ENCODE measurements at places on chromosomes 11 and 22. TPM values are rescaled to one million over a fixed set of nuclear protein-coding genes. Genes with fewer than 3 reads are reported as not detected.

LRRC32 gene
- total RNA-seq: 10.9 TPM

- H3K36me3 ChIP-seq: no peaks in the 10 kb centered on the region
- no peak overlapping the region for H3K27ac ChIP-seq
- no peaks in the 10 kb centered on the region for H3K27me3 ChIP-seq
- H3K4me3 ChIP-seq: no peak overlapping the region
- DNase-seq: no peak
- H3K4me1 ChIP-seq: peaks cover 7% of the 10 kb centered on the region
Measured at GRCh38 chr11:131686836-131687235, 316.4 kb downstream of the NTM start.

SMIM35 gene
- not detected for total RNA-seq

RRP7A gene
- total RNA-seq: 20.0 TPM

GRCh38 chr22:42317008-42317407 lies 46.6 kb upstream of the TCF20 start:
- H3K36me3 ChIP-seq: no peaks in the 10 kb centered on the region
- no peaks in the 10 kb centered on the region for H3K27me3 ChIP-seq
- peak overlapping the region; percentile 75 for H3K27ac ChIP-seq
- H3K4me1 ChIP-seq: no peaks in the 10 kb centered on the region
- peak; percentile 87 for DNase-seq
- H3K4me3 ChIP-seq: no peak overlapping the region

PHLDA2 gene
- total RNA-seq: not detected

DNA sequence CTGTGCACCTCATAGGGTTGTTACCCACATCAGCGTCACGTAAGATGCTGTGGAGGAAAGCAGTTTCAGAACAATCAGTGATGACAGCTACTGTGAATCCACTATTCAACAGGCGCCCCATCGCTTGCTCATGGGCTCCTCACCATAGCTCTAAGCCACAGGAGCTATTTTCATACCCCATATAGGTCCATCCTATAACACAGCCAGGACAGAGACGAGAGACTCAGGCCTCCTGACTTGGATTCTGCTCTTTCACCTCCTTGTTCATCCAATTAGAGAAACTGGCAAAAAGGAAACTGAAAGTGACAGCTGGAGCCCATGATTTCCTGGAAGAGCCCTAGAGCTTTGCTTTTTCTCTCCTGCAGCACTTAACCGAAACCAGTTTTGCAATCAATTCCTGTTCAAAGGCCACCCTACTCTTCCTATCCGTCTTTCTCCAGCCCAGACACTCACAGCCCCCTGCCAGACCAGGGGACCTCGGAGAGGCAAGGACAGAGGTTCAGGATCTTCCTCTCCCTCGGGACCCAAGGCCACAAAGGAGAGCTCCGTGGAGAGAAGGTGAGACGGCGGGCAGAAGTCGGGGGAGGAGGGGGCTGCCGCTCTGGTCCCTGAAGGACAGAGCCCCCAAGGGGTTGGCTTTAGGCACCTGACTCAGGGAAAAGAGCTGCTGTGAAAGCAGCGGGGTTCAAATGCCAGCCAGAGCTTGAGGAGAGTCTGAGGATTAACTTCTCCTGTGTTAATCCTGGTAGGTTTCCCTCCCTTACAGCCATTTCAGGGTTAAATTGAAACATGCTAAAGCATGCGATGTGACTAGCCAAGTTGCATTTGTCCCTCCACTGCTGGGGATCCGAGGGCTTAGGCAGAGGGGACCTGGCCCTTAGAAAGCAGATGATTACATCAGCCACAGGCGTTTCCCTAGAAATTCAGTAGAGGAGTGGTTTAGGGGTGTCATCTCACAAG lies at the start of gene APOL6:
TSS of gene APOL6 (plus strand) at position 381 of the 960 bp plus-strand sequence. CDS start 7,980 bp downstream, outside the sequence.
- H3K4me3 ChIP-seq: peak within 1 kb of the TSS; percentile 74
- no peaks in the 10 kb centered on the region for H3K36me3 ChIP-seq
- H3K27ac ChIP-seq: peak within 1 kb of the TSS; percentile 85
- H3K4me1 ChIP-seq: no peaks in the 10 kb centered on the region
- peak; percentile 74 for DNase-seq

DNA sequence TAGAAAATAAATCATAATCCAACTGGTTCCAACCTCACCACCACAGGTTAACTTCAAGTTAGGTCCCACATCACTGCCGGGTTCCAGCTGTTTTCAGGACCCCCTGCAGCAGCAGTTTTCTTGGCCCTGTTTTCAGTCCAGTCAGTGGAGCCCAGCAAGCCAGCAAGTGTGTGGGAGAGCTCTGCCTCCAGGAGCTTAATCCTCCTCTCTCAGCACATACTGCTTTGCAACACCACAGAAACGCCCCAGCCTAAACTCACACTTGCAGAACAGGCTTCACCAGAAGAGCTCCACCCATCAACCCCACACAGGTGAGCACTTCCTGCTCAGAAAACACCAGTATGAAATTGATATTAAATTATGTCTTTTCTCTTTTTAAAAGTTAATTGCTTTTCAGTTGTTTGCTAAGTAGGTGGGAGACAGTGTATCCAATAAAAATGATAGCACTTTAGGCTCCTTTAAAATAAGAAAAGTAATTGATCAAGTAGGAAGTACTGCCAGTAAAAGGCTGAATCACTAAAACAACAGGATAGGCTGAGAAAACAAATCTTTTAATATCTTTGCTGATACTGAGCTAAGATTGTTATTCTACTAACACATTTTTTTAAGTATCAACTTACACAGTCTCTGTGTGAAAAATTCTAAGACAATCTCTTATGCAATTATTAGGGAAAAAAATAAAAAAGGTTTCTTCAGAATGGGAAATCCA lies 81.5 kb upstream of the TP53AIP1 start:
- H3K4me1 ChIP-seq: no peaks in the 10 kb centered on the region
- DNase-seq: no peak
- H3K27me3 ChIP-seq: no peaks in the 10 kb centered on the region
- no peak overlapping the region for H3K4me3 ChIP-seq

RRP8 gene
- total RNA-seq: 20.7 TPM

DNA sequence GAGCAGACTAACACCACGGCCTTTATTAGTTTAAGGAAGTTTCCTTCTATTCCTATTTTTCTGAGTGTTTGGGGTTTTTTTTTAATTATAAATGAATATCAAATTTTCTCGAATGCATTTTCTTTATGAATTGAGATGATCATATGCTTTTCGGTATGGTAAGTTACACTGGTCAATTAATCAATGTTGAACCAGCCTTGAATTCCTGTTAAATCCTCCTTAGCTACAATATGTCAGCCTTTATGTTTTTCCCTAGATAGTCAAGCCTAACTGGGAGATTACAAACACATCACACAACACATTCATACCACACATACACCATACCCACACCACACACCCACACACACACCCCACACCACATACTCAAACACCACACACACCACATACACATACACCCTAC lies 247.6 kb downstream of the BRD1 start:
- no peak overlapping the region for H3K4me3 ChIP-seq
- no peaks in the 10 kb centered on the region for H3K4me1 ChIP-seq
- H3K27ac ChIP-seq: no peak overlapping the region
- peaks cover 3% of the 10 kb centered on the region for H3K27me3 ChIP-seq
